ENCODE measurements at places on chromosomes 13 and 19. TPM values are rescaled to one million over a fixed set of nuclear protein-coding genes. Genes with fewer than 3 reads are reported as not detected.

The PTPRS gene
- 44.8 TPM for polyA plus RNA-seq

The CRX gene
- polyA plus RNA-seq, result not detected

The SLC5A5 gene
- polyA plus RNA-seq, result 0.05 TPM

The CEACAM6 gene
- polyA plus RNA-seq, result 0.08 TPM

The ENOX1 gene
- polyA plus RNA-seq, result 8.4 TPM

The TEX101 gene
- not detected for polyA plus RNA-seq

The EBI3 gene
- 0.72 TPM for polyA plus RNA-seq

The IQCN gene
- 4.9 TPM for polyA plus RNA-seq

DNA sequence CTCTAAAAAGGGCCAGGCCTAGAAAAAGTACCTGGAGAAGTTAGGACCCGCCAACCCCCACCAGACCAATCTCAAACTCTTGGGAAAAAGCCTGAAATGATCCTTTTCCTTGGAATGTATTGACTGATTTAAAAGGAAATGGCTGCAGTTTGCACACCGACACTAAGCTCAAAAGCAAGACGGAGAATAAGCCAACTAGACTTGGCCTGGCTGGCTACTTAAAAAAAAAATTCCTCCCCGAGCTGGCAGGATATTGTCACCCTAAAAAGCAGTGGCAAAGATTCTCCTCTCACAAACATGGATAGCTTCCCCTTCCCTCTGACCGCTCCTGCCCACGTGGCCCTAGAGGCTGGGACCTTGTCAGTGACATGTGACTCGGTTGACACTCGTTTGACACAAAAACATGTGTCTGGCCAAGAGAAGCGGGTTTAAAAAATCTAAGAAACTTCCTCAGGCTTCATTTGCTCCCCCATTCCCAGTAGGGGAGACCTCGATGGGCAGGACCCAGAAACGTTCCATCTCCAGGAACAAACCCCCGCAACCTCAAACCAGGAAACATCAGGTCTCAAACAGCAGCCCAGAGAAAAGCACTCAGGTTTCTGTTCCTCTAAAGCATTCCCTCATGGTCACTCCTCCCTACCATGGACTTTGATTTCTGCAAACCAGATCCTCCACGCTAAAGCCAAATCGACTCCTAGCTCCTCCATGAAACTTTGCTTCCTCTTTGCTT is 1.3 kb downstream of the RFX1 start:
- DNase-seq, result peak; percentile 47

DNA sequence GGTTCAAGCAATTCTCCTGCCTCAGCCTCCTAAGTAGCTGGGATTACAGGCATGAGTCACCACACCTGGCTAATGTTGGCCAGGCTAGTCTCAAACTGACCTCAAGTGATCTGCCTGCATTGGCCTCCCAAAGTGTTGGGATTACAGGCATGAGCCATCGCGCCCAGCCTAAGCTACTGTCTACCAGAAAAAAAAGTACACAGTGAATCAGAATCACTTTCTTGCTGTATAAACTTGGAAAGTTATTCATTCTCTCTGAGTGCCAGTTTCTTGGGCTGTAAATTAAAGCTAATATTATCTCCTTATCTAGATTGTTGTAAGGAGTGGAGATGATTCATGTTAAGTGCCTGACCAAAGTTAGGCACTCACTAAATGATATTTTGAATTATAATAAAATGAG is 242.8 kb downstream of the ENOX1 start:
- DNase-seq, result no peak

DNA sequence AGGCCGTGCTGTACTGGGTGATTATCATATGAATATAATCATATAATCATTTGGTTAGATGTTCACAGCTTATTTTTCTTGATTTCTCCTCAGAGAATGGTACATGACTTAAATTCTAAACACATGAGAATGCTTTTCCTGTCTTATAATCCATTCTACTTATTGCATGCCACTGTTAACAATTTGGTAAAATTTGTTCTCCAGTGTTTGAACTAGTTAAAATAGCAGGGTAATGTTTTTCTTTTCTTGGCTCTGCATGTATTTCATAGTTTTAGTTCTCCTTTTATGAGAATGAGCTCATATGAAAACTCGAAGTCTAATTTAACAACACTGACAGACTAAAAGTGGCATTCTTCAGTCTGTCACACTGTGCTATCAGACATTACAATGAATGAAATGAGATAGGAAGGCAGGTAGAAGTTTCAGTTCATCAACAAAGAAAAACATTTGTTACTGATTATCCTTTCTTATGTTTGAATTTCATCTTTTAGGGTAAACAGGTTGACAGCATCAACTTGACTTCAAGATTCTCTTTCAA is 10.2 kb downstream of the SPRYD7 start:
- no peak for DNase-seq

- DNase-seq, result no peak
Observed at GRCh38 chr13:40639221-40639681, 27.2 kb downstream of the FOXO1 start.

DNA sequence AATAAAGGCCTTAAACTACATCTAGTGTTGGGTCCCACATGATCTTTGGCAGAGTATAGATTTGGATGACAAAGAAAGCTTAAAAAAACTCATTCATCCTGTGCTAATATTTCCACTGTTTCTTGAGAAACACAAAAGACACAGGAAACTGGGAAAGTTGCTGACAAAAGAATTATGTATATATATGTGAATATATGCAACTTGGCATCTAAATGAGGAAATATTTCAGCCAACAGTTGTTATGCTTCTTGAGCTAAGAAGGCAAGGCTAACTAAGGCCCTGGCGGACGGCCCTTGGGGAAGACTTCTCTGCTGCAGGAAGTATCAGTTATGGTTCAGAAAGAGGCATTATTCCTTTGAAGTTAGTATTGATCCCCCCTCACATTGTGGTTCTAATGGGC is 491.8 kb downstream of the DIAPH3 start:
- DNase-seq, result peak; percentile 30

DNA sequence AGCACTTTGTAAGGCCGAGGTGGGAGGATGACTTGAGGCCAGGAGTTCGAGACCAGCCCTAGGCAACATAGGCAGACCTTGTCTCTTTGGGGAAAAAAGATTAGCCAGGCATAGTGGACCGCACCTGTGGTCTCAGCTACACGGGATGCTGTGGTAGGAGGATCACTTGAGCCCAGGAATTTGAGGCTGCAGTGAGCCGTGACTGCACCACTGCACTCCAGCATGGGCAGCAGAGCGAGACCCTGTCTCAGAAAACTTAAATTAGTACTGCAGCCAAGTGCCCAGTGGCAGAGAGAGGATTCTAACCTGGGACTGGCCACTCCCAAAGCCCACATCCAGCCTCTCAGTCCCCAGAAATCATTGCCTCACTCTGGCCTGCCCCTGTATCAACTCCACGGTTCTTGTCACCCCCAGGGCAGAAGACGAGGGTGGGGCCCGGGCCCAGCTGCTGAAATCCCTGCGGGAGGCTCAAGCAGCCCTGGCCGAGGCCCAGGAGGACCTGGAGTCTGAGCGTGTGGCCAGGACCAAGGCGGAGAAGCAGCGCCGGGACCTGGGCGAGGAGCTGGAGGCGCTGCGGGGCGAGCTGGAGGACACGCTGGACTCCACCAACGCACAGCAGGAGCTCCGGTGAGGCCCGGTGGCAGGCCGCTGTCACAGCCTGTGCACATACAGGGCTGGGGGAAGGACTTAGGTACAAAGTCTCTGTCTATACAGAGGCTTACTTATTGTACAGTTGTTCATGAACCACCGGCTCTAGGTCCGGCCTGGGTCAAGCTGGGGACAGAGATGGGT is 53.4 kb downstream of the KCNC3 start:
- DNase-seq, result no peak

DNA sequence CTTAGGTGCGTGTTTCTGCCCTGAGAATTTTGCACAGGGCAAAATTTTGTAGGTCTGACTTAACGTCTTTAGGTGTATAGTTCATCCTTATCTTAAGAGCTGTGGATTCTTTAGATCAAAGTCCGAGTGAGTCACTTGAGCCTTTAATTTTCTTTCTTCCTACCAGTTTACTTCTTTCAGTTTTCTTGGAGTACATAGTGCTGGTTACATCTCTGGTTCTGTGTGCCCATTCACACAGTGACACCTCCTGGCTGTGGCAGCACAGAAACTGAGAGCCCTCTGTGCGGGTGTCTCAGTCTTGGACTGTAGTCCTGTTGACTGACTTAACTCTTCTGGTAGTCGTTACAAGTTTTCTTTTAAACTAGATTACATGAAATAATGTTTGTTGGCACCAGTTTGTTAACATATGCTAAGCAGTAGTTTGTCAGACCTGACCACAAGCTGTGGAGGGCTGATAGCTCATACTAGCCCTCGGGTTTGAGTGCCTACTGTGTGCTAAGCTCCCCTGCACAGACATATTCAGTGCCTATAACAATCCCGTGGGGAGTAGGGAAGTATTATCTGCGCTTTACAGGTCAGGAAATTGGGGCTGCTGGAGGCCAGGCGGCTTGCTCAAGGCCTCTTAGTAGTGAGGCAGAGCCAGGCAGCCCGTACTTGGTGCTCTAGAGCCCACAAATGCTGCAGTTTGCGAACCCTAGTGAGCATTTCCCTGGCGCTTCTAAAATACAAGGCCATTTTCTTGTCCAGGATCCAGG is 1.6 kb downstream of the GATAD2A start:
- DNase-seq, result no peak

DNA sequence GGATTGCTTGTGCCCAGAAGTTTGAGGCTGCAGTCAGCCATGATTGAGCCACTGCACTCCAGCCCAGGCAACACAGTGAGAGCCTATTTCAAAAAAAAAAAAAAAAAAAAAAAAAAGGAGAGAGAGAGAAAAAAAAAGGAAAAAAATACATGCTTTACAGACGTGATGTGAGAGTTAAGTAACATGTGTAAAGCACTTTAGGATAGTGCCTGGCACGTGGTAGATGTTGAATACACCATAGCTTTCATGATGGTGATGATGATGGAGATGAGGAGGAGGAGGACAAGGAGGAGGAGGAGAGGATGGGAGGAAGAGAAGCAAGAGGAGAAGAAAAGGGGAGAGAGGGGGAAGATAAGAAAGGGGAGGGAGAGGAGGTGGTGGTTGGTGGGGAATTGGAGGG is 15.1 kb upstream of the RUBCNL start:
- no peak for DNase-seq

GRCh38 chr19:2887391-2887914 is 13.3 kb upstream of the ZNF57 start:
- DNase-seq, result peak; percentile 47

GRCh38 chr19:41414461-41414860 is 12.7 kb downstream of the B3GNT8 start:
- DNase-seq, result no peak

GRCh38 chr13:20161275-20161950 is 561 bp upstream of the GJA3 start:
- DNase-seq, result no peak

DNA sequence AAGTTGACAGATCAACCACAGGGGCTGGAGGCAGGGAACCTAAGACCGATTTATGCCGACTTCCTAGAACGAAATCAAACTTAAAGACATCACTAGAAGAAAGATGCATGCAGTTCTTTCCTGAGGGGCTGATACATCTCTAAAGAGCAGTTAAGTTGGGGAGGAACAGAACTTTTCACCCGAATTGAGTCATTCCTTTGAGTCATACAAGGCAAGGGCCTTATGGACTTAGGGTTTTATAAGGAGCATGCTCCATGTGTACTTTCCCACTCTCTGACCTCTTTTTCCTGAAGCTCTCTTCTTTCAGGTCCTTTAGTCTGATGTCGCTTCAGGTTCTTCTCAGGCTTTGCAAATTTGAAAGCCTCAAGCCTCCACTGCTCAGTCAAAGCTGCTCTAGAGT is 7.9 kb upstream of the FBXL3 start:
- DNase-seq, result no peak

GRCh38 chr13:72062566-72062965 is 195.6 kb upstream of the DACH1 start:
- no peak for DNase-seq

- DNase-seq, result peak; percentile 44
Observed at GRCh38 chr13:49220036-49220855, at the start of gene MLNR. Gene MLNR (plus strand): TSS chr13:49220338. CDS start chr13:49220338, 0 bp downstream.

GRCh38 chr19:14333101-14333871 is 48.0 kb upstream of the ADGRE5 start:
- DNase-seq, result peak; percentile 45

DNA sequence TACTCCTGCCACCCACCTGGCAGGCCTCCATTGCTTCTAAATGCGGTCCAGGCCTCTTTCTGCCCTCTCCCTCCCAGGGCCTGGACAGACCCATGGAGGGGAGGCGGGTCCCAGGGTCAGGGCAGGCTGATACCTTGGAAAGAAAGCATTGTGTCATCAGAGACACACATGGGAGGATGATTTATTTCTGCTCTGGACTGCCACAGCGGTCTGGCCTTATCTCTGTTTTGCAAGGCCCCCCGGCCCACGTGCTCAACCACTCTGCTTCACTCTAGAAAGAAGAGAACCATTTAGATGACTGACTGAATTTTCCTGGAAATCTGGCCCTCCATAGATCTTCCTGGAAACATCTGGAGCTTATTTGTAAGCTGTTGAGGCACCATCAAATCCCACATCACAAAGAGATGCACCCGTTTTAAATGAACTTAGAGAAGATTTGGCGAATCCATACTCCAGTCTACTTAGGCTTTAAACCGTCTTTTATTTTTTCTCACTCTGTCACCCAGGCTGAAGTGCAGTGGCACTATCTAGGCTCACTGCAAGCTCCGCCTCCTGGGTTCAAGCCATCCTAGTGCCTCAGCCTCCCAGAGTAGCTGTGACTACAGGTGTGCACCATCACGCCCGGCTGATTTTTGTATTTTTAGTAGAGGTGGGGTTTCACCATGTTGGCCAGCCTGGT is 48.3 kb upstream of the URI1 start:
- DNase-seq, result no peak

- no peak for DNase-seq
Observed at GRCh38 chr19:16002406-16003384, 53.9 kb downstream of the OR10H4 start.

DNA sequence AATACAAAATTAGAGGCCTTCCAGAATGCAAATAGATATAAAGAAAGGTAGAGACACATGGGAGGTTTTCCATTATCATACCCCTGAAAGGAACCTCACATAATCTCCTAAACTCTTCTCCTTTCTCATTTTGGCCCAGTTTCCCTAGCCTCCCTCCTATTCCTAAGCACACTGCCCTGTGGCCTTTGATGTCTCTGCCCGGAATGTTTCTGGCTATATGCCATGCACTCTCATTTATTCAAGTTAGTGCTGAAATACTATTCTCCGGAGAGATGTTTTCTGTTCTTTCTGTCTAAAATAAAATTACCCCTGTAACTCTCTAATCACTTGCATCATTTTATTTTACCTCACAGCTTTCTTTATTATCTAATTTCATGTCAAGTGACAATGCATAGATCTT is 1287.7 kb downstream of the SLITRK5 start:
- DNase-seq, result no peak

DNA sequence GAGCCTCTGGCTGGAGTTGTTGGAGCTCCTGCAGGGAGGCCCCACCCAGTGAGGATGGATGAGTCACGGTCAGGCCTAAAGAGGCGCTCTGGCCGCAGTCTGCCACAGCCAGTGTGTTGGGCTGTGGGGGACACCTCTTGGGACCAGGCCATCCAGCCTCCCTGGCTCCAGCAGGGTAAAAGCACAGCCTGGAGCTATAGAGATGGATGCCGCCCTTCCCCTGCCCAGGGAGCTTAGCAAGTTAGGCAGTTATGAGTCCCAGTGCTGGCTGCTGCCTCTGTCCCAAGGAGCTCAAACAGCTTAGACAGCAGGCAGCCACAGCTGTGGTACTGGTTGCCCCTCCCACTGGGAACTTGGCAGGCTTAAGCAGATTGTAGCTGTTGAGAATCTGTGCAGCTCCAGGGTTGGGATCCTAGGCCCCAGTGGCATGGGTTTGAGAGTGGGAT is 100.9 kb downstream of the NDFIP2 start:
- DNase-seq, result no peak

Measured in hindlimb muscle (tissue), 1 donor.